Stimulated activated CD4-positive, alpha-beta T cell treated with anti-CD3 and anti-CD28 coated beads, Interleukin-15, amount 100 ng/mL, for 24 hours (primary cell): ENCODE measurements at places on chromosomes 4 and X.

GRCh38 chr4:55959655-55960054 is 10.9 kb downstream of the CEP135 start:
- no peak for DNase-seq

GRCh38 chr4:37740546-37740945 is 54.4 kb upstream of the RELL1 start:
- no peak for DNase-seq

- no peak for DNase-seq
Observed at GRCh38 chr4:8319061-8319460, 49.5 kb downstream of the HTRA3 start.

- DNase-seq, result no peak
Observed at GRCh38 chr4:93461541-93461940, 367.0 kb upstream of the ATOH1 start.

DNA sequence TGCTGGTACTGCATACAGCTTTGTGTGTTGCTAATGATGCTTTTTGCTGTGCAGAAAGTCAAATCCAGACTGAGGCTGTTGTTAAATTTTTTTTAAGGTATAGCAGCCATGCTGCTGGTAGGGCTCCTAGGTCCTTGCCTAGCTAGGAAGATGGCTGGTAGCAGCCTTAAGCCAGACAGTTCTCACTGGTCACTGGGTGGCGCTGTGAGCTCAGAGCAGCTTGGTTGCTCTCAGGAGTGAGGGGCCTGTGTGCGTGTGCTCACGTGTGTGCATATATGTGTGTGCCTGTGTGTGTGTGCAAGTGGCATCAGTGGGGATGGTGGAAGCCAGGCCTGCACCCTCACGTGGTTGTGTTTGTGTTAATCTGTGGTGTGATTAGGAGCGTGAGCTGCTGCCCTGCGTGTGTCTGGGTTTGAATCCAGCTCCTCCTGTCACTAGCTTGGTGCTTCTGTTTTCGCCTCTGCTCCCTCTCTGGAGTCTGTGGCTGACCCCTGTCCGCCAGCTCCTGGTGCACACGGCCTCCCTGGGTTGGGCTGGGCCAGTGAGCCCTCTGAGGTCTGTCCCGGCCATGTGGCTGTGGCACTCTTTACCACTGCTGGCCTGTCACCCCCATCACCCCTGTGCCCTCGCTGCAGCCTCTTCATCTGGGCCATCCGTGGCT is 46.1 kb downstream of the SORCS2 start:
- peak; percentile 6 for DNase-seq

DNA sequence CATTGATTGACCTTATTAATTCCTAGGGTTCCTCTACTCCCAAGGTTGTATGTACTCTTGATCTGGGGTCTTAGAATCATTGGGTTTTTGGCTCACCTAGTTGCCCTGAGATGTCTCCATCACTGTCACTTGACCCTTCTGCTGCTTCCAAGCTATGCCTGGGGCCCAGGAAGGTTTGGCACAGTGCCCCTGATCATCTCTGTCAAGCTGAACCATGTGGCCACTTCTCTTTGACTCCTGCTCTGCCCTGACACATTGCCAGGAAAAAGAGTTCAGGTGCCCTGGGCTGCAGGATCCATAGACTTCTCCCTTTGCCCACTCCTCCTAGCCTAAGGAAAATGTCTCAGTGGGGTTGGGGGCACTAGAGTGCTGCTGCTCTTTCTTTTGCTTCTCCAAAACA is 3.9 kb upstream of the CHST7 start:
- no peak for DNase-seq

DNA sequence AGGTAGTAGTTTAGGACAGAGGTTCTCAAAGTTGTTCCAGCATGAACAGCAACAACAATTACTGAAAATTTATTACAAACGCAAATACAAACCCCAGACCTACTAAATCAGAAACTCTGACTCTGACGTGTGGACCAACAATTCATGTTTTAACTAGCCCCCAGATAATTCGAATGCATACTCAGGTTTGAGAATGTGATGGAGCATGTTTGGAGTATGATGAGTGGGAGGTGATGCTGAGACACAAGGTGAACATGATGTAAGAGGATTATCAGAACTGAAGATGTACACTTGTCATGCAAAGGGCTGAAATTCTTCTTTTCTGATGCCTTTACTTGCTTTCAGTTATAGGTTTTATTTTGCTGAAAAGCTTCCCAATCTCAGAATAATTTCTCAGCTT is 323.0 kb downstream of the INPP4B start:
- DNase-seq, result no peak

DNA sequence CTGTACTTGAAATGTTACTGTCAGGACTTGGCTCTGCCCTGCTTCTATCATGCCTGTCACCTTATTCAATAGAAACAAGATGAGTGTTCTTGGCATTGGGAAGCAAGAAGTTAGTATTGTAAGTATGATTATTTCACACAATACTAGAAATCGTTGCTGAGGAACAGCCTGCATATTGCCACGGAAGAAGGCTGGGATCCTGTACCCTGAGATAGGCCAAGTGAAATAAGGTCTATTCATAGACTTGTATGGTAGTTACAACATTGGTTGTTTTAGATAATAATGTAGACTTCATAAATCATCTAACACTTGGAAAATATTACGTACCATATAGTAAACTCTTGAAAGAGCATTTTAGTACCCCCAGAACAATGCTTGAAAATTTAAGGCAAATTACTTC is 215.9 kb downstream of the DMD start:
- DNase-seq, result no peak

- no peak for DNase-seq
Observed at GRCh38 chr4:67131224-67131623, 414.1 kb downstream of the CENPC start.

DNA sequence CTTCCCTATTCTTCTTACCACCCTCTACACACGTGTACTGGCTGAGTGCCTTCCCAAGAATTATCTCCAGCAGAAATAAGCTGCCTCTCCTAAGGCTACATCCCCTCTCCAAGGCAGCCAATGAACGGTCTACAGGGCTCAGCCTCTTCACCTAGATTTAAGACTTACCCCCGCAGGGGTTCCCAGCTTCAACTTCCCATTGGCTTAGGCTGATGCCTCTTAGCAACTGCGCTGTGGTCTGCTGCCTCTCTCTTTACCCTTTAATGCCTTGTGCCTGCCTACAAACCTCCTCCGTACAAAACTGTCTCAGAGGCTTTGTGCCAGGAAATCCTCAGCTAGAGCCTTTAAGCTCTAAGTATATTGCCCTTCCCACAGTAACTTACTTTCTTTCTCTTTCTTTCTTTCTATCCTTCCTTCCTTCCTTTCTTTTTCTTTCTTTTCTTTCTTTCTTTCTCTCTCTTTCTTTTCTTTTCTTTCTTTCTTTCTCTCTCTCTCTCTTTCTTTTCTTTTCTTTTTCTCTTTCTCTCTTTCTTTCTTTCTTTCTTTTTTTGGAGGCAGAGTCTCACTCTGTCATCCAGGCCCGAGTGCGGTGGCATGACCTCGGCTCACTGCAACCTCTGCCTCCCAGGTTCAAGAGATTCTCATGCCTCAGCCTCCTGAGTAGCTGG is 15.1 kb upstream of the PIGA start:
- no peak for DNase-seq

DNA sequence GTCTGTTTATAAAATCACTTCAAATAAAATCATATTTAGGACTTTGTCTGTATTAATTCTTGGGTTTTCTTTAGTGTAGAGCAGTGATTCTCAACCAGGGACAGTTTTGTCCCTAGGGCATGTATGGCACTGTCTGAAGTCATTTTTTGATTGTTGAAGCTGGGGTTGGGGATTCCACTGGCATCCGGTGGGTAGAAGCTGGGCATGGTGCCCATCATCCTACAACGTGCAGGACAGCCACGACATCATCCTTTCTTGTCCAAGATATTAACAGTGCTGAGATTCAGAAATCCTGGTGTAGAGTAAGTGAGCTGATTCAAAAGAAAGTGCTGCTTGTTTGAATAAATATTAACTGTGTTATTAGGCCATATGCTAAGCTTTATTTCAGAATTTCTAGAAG is 28.6 kb downstream of the DCLK2 start:
- DNase-seq, result no peak

GRCh38 chr4:10457255-10457801 is at the start of gene ZNF518B:
Gene ZNF518B, minus strand, starts transcription at chr4:10457426. Its CDS starts 11,098 bp downstream, at chr4:10446328.
- DNase-seq, result peak; percentile 82

- DNase-seq, result peak; percentile 69
Observed at GRCh38 chr4:15778289-15779241, at the start of gene CD38. Gene CD38, plus strand, starts transcription at chr4:15778328. Its CDS starts 87 bp downstream, at chr4:15778415.

DNA sequence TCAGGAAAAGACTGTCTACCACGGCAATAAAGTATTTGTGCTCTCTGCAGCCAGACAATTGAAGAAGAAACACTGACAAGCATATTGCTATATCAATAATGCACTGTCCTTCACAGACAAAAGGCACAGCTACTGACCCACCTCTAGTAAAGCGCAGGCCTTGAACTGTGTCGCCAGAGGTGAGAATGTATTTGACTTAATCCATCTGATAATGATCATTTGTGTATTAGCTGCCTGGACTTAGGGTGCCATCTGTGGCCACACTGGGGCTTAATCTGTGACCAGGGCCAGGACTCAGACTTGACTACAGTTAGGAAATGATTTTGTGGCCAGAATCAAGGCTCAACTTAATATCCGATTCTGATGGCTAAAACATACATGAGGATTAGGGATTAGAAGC is 260.4 kb downstream of the SMARCA1 start:
- DNase-seq, result no peak

- DNase-seq, result no peak
Observed at GRCh38 chrX:30301963-30302362, 7.2 kb downstream of the NR0B1 start.

DNA sequence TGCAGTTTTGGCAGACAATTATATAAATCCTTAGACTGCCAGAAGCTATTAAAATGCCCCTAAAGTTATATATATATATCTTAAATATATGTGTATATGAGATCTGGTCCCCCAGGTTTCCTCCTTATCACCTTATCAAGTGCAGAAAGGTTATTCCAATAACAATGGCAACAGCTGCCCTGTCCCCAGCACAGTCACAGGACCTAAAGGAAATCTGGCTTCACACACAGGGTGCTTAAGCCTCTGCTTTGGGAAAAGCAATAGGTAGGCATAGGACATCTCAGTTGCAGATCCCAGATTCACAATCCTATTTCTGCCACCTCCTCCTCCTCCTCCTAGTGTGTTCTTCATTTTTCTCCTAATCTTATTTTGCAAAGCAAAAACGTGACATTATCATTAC is 5.8 kb downstream of the SLC25A53 start:
- no peak for DNase-seq

DNA sequence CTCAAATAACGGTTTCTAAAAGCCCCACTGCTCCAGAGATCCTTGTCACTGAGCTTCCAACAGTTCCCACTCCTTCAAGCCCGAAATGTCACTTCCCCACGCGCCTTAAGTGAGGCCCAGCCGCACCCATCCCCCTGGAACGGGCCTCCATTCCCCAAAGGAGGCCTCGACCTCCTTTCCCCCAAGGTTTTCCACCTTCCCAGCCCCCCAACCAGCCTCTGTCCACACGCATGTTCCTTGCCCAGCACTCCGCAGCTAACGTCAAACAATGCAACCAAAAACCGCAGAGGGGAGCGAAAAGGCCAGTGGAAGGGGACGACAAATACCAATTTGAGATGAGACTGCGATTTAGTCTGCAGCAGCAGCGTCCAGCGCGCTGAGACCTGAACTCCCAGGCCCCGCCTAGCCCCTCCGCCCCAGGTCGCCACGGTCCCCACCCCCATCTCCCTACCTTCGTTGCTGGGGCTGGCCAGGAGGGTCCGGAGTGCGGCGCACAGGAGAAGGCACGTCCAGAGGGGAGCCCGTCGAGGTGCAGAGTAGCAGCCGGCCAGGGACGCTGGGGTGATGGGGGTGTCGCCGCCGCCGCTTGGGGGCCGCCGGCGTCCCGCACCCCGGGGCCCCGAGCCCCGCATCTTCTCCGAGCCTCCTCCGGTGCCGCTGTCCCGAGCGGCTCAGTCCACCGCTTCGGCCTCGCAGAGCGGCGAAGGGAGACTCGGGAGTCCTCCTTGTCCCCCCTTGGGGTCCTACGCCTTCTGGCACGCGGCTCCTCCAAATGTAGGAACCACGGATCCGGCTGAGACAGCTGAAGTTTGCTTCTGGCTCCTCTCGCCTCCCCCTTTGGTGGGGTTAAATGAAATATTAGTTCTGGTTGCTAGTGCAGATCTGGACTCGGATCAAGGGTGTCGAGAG is 924 bp downstream of the EPHA5 start:
- no peak for DNase-seq

- no peak for DNase-seq
Observed at GRCh38 chr4:3364634-3365314, 72.0 kb downstream of the RGS12 start.

GRCh38 chr4:87209696-87210095 is 10.7 kb downstream of the KLHL8 start:
- DNase-seq, result peak; percentile 14

DNA sequence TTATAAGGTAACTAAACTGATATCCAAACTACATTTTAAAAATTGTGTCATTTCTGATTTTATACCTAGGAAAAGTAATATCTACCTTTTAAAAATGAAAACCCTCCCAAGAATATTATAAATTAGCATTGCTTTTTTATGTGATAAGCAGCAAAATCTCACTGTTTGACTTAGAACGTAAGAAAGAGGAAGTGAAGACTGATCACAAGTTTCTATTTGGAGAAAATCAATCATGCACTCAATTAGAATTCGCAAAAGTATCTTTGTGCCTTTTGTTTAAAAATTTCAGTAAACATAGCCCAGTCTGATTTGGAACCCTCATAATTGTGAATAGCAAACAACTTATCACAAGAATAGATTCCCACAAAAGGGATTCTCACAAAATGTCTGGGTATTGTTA is 142.7 kb downstream of the TENM3 start:
- DNase-seq, result no peak

GRCh38 chrX:8366481-8366880 is 98.1 kb upstream of the VCX3B start:
- DNase-seq, result no peak

GRCh38 chr4:72073816-72074215 is 42.0 kb downstream of the NPFFR2 start:
- no peak for DNase-seq

GRCh38 chrX:23666282-23666681 is 1.0 kb upstream of the PRDX4 start:
- DNase-seq, result no peak

DNA sequence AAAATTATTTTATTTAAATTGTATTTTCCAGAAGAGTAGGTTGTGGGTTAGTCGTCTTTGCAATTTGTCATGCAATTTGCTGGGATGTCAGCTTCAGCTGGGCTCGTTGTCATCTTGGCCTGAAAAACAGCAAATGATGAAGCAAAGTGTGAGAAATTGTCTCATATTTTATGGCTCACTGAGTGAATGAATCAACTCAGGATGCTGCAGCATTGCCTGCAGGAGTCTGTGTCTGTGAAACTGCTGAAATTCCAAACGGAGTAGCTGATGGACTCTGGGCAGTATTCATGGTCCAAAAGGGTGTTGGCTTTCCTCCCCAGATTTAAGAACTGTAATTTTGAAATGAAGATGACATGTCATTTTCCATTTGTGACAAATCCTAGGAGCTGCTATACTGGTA is 37.2 kb downstream of the CXCL8 start:
- no peak for DNase-seq

GRCh38 chr4:6454112-6454910 is 18.1 kb downstream of the PPP2R2C start:
- DNase-seq, result no peak

GRCh38 chr4:59698041-59698440 is 1502.1 kb upstream of the ADGRL3 start:
- DNase-seq, result no peak
